Omental fat pad (tissue), 4 donors: ENCODE measurements at places on chromosomes 12 and 14.

GRCh38 chr12:16189849-16190248 is 87.6 kb downstream of the SLC15A5 start:
- no peak for DNase-seq

- DNase-seq: no peak
Observed at GRCh38 chr12:53806721-53807120, 54.9 kb upstream of the CISTR start.

DNA sequence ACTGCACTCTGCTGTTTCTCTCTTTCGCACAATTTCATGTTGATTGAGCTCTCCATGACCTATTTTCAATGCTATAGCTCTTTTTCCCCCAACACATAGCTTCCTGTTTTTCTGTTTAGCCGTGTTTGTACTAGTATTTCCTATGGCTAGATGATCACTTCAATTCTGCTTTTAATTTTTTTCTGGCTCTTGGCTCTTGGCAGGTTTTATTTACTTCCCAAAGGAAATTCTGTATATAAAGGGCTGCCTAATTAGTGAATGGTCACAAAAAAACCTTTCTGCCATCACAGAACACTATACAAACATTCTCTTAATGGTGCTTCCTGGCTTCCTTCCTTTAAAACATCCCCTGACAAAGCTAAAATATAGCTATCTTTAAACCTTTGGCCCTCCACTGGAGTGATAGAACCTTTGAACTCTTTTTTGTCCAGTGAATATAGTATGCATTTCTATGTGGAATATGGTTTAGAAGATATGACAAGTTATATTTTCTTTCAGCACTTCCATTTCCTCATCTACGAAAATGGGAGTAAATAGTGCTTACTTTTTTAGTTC is 88.2 kb downstream of the RASSF9 start:
- DNase-seq: no peak

- peak; percentile 58 for DNase-seq
Observed at GRCh38 chr14:61477712-61478462, 156.5 kb downstream of the PRKCH start.

- DNase-seq: no peak
Observed at GRCh38 chr14:23085458-23085857, 9.5 kb downstream of the ACIN1 start.

GRCh38 chr12:53233671-53234121 is 1.7 kb upstream of the RARG start:
- no peak for DNase-seq

DNA sequence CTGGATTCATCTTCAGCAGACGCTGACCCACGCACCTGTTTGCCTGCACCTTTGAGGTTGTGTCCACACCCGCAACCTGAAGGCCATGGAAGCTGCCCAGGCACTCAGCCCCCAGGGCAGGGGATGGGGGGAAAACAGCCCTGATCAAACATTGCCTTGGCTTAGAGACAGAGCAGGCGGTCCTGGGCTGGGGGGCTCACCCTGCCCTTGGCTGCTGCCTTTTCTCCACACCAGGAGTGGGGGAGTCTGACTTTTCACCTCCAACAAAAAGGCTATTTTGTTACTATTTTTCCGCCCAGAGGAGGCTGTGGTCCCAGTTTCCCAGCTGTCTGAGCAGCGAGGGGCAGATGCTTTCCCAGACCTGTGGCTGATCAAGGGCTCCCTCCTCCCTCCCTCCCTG is 24.2 kb downstream of the BCL11B start:
- no peak for DNase-seq

- DNase-seq: no peak
Observed at GRCh38 chr12:109723311-109723881, 9.8 kb downstream of the FAM222A start.

- DNase-seq: no peak
Observed at GRCh38 chr14:95998656-95999055, 40.5 kb upstream of the C14orf132 start.

DNA sequence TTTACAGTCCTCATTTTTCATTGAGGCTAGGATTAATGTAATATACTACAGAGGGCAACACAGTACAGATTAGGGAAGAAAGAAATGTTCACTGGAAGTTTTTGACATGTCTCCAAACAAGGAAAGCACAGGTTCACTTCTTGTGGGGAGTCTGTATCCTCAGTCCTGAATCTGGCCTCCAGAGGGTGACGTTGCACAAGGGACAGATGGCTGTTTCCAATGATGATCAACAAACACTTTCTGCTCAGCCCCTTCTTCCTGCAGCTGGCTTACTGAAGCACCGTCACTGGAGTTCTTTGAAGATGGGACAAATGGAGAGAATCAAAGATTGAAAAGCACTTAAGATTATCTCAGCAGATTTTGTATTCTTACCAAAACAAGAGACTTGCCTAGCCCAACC is 123.3 kb upstream of the OR4E1 start:
- DNase-seq: no peak

DNA sequence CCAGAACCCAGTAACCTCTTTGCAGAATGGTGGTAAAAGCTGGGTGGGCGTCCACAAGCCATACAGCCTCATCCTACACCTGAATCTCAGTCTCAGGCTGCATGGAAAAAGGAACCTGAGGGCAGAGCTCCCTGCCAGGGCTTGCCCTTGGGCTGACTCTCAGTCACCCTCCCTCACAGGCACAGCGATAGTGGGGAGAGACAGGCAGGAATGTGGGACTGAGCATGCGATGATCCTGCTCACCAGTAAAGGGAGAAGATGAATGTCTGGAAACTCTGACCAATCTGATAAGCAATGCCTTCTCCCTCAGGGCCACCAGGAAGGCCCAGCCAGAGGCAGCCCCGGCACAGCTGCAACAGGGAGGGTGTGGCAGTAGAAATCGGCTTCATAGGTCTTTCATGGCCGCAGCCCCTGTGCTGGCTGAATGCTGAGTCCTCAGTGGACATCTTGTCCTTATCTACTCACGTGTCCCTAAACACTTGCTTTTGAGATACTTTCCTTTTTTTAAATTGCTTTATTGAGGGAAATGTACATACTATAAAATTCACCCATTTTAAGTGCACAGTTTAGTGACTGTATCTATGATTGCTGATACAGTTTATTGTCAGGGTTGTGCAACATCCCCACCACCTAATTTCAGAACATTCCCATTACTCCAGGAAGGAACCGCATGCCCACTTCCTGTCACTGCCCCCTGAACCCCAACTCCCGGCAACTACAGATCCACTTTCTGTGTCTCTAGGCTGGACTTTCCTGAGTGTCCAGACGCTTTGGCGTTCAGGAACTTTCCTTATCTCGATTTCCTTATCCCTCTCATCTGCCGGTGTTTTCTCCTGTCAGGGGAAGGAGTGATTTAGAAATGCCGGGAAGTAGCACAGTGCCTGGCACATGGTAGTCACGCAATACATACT is 258.1 kb downstream of the PCNX1 start:
- DNase-seq: no peak

DNA sequence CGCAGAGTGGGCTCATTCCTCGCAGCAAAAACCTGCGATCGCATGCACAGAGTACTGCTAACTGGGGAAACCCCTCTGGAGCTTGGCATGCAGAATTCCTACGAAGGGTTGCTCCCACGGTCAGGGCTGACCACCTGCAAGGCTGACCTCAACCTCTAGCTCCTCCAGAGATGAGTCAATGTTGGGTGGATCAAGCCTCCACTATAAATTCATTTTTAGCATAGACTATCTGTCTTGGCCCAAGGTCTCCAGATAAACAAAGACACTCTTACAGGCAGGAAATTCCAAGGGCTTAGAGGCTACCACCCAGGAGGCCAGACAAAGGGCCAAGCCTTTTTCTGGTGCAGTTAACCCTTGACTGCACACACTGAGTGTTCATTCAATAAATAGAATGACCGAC is 296.5 kb downstream of the TMEM132D start:
- no peak for DNase-seq

- no peak for DNase-seq
Observed at GRCh38 chr14:57999471-57999870, 133.6 kb upstream of the SLC35F4 start.

GRCh38 chr14:58641509-58641908 is 3.7 kb downstream of the DACT1 start:
- DNase-seq: no peak

- DNase-seq: no peak
Observed at GRCh38 chr14:30551460-30551859, 7.5 kb upstream of the G2E3 start.

DNA sequence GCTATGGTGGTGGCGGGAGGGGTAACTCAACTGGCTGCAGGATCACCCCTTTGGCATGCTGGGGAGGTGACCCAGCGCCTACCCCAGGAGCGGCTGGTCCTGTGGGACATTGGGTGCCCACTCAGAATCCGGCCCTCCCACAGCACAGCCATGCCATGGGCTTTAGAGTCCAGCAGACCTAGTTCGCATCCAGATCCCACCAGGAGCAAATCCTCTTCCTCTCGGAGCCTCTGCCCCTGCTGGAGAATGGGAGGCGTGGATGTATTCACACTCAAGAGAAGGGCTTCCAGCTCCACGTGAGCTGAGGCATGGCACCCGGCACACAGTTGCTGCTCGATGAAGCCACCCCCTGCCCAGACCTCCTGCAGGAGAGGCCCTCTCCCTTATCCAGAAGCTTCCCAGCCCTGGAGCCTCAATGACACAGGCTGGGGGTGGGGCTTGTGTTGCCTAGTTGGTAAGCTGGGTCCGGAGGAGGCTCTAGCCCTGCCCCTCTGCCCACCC is 17.7 kb downstream of the FAM222A start:
- no peak for DNase-seq

DNA sequence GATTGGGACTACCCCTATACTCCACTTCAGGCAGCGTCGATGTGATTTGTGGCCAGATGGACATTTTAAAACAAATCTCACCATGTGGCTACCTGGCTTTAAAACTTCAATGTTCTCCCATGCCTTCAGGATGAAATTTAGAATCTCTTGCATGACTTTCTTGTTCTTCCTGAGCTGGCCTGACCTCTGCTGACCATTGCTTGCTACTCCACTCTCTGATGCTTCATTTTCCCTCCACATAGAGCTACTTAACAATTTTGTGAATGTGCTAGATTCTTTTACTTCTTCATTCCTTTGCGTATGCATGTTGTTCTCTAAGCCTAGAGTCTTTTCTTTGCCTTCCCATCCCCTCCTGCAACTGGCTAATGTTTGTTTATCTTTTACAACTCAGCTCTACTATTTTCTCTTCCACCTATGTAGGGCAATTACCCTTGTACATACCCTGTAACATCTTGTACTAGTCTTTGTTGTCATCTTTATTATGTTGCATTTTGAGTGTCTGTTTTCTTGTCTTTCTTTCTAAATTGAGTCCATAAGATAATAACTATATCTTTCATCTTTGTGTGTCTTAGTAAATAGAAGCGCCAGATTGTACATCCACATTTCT is 41.2 kb downstream of the YLPM1 start:
- no peak for DNase-seq

GRCh38 chr12:111121840-111122239 is 201.5 kb upstream of the MYL2 start:
- no peak for DNase-seq

- no peak for DNase-seq
Observed at GRCh38 chr14:30600922-30601918, 20.9 kb upstream of the SCFD1 start.

- DNase-seq: no peak
Observed at GRCh38 chr12:41917181-41917580, 227.5 kb downstream of the GXYLT1 start.

DNA sequence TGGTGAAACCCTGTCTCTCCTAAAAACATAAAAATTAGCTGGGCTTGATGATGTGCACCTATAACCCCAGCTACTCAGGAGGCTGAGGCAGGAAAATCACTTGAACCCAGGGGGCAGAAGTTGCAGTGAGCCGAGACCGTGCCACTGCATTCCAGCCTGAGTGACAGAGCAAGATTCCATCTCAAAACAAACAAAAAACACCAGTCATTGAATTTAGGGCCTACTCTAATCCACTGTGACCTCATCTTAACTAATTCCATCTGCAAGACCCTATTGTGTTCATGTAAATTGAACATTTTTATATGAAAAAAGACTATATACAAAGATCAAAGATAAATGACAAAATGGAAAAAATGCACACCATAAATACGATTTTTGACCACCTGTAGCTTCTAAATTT is 17.8 kb downstream of the KCNMB4 start:
- DNase-seq: no peak

DNA sequence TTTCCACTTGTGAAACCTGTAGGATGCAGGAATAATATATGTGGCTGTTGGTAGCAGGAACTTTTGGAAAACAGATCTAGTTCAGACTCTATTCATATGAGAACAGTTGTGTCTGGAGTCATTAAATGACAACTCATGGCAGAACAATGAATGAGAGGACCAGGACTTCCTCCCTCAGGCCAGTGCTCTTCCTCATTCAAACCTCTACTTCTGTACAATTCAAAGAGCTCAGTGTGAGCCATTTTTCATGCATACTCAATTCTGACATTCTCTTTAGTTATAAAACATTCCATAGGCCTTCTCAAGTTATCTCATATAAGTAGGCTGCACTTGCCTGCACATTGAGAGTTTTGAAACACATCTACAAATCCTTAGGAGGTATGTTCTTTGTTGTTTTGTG is 1526.6 kb upstream of the FLRT2 start:
- DNase-seq: no peak

DNA sequence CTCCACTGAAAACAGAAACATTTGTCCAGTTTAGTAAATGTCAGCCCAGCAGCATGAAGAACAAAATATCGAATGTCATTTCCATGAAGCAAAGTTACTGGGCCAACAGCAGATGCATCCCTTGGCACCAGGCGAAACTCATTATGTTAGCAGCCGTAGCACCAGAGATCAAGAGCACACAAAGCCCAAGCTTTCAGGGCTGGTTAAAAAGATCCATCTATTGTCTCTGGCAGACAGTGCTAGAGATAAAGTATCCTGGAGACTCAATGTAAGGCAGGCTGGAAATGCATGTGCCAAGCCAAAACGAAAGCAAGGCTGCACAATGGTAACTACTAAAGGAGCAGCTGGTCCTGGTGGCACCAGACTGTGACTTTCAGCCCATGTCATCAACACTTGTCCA is 120.3 kb upstream of the PLEKHG7 start:
- no peak for DNase-seq

DNA sequence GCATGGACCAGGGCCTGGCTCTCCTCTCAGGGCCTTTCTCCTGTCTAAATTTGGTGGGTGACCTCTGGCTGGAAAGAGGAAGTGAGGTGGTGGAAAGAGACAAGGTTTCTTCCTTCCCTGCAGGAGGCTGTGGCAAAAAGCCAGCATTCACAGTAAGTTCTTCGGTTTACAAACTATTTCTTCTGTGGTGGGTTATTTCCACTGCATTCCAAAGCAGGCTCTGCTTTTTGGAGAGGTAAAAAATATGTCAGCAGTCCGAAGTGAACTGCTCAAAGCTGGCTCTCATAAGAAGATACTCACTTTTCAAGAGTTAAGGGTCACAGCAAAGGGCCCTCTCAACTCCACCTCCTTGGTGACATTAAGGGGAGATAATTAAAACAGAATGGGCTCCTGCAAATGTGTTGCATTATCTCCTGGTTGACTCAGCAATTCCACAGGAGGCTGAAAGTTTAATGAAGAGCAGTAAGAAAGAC is 48.9 kb upstream of the POC1B start:
- no peak for DNase-seq

- DNase-seq: no peak
Observed at GRCh38 chr12:32567296-32567674, 111.8 kb upstream of the DNM1L start.

DNA sequence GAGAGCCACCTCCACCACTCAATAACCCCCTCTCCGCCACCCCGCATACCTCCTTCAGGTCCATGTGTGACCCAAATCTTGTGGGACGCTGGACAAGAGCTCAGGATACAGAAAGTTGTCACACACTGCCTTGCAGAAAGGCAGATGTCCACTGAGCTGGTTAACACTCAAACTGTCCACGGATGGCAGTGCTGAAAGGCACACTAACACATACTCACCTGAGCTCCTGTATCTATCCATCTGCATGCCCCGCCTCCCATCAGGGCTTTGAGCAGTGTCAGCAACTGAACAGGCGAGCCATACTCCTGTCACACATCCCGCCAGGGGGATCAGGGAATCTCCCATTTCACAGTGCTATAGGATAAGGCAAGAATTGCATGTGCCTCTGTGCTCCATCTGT is 642.0 kb downstream of the GALC start:
- DNase-seq: no peak
